Head of caudate nucleus (tissue), 42 donors: ENCODE measurements at places on chromosomes 4 and X.
A peak's percentile ranks its signal among the peaks of the same experiment; 100 is the strongest.

- no peak for DNase-seq
These were observed 7.3 kb upstream of the TMEM185A start for GRCh38 chrX:149638860-149639259.

GRCh38 chr4:120918788-120919187, 3.7 kb downstream of the PRDM5 start:
- DNase-seq: no peak

GRCh38 chr4:107252571-107252970, 216.5 kb upstream of the DKK2 start:
- DNase-seq: no peak

GRCh38 chr4:183261953-183262775, 57.9 kb downstream of the CLDN22 start:
- peak; percentile 93 for DNase-seq

GRCh38 chr4:16176621-16177020, 49.6 kb downstream of the TAPT1 start:
- no peak for DNase-seq

- DNase-seq: no peak
These were observed 24.0 kb downstream of the GIMD1 start for GRCh38 chr4:106344647-106344970.

DNA sequence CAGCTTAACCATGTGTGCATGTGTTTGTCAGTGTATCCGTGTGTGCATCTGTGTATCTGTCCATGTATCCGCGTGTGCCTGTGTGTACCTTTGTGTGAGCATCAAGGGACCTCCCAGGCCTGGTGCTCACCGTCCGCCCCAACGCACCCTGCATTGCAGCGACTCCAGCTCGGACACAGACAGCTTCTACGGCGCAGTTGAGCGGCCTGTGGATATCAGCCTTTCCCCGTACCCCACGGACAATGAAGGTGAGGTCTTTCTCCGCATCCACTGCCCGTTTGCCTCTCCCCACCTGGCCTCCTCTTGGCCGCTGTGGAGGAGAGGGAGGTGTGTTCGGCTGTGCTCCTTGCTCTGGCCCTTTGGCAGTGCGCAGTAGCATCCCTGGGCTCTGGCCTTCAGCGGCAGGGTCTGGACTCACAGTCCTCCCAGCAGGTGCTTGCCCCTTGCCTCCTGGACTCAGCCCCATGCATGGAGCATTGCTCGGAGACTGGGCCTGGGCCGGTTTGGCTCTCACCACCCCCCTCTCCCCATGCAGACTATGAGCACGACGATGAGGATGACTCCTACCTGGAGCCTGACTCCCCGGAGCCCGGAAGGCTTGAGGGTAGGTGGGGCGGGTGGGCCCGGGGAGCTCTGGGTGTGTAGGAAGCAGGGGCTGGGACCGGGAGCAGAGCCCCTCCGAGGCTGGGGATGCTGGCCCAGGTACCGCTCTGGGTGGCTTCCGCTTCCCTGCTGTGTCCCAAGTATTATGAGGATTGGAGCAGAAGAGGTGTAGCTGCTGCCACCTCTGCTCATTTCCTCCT, 16.4 kb upstream of the ADD1 start:
- peak; percentile 8 for DNase-seq

GRCh38 chr4:108483079-108483478, 137.3 kb upstream of the RPL34 start:
- DNase-seq: no peak

DNA sequence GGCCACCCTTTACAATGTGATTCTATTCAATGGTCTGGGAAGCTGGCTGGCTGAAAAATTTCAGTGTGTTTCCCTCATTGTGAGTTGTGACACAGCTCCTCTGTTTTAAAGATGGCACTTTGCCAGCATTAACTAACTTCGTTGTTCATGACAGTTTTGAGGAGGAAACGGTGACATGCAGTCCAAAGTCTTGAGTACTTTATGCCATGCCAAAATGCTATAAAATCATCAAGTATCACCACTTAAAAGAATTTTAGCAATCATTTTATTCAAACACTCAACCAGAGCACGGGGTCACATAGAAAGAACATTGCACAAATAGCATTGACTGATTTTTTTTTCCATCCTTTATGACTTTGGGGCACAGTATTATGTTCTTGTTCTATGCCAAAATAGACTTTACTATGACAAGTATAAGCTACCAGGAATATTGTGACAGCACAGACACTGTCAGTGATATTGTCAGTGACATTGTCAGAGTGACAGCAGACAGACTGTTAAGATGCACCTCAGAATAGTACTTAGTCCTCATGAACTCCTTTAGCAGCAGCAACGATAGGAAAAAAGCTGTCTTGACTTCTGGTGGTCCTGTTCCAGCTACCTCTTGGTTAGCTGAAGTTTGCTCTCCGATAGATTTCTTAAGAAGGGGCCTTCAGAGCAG, 46.7 kb downstream of the CXCL13 start:
- DNase-seq: no peak
